ENCODE measurements at places on chromosomes 2 and 18.

GRCh38 chr18:13374096-13374467 lies 155.5 kb downstream of the LDLRAD4 start:
- no peak for DNase-seq

- no peak for DNase-seq
Measured at GRCh38 chr2:158808426-158808825, 13.3 kb downstream of the DAPL1 start.

- DNase-seq = no peak
Measured at GRCh38 chr2:112989611-112990010, 11.8 kb downstream of the IL36G start.

DNA sequence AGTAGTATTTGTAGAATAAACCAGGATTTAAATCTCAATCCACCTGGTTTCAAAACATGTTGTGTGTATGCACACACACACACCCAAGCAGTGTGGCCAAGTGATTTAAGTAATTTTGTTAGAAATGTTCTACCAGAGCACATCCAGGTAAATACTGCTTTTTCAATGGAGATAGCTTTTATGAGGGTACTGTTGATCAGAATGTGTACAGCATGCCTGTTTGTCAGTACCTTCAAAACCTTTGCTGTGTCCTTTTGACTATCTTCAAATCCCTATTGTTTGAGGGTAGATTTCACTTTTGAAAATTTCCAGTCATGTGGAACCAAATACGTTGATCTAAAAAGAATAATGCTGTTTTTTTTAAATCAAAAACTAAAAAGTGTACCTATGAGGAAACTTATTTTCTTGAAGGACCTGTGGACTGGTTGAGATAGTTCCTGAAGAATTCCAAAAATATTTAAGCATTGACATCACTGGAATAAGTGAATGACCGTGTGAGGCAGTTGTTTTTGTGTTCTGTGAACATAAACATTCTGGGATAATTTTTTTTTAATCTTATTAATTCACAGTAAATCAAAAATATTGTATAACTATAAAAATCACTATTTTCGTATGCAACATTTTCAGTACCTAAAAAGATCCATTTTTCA lies 70.9 kb downstream of the PTRHD1 start:
- DNase-seq = no peak

DNA sequence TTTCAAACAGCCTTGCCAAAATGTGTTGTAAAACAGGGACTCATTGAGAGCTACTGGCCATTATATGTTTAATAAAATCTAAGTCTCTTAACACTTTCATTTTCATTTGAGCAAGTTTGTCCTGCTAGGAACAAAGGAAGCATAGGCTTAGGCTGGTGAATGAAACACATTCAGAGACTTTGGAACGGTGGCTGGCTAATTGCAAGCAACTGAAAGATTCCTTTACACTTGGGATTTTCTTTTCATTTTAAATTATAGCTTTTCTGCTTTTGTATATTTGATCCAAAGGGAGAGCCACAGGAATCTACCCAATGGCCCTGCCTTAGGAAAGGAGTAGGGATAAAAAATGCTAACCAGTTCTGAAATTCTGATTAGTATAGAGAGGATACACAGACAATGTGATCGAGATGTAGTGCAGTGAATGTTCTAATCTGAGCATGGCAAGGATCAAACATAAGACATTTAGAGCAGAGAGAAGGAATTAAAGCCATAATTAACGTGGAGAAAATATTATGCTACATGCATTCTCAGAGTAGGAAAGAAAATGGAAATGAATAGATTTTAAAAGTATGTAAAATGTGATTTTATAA lies 911.4 kb upstream of the SLC39A10 start:
- no peak for DNase-seq

DNA sequence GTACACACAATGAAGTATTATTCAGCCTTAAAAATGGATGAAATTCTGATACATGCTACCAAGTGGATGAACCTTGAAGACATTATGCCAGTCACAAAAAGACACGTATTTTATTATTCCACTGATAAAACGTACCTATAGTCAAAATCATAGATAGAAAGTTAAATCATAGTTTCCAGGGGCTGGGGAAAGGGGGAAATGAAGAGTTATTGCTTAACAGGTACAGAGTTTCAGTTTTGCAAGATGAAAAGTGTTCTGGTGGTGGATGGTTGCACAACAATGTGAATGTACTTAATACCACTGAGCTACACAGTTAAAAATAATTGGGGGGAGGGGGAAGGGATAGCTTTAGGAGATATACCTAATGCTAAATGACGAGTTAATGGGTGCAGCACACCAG lies 279.0 kb upstream of the STON1 start:
- no peak for DNase-seq

DNA sequence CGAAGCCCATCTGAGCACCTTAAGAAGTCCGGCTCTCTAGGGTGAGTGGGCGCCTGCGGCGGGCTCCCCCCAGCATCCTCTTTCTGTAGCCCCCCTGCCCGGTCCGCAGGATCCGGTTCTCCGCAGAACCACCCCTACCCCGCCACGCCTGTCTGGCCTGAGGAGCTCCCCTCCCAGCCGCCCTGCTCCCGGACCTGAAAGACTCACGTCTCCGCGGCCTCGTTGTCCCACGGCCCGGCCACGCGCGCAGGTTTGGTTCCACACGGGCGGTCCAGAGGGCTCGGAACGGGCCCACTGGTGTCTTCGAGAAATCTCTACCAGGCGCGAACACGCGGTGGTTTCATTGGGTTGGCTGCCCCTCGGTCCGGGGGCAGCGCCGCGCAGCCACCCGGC lies 237 bp downstream of the SLC39A6 start:
- no peak for DNase-seq

DNA sequence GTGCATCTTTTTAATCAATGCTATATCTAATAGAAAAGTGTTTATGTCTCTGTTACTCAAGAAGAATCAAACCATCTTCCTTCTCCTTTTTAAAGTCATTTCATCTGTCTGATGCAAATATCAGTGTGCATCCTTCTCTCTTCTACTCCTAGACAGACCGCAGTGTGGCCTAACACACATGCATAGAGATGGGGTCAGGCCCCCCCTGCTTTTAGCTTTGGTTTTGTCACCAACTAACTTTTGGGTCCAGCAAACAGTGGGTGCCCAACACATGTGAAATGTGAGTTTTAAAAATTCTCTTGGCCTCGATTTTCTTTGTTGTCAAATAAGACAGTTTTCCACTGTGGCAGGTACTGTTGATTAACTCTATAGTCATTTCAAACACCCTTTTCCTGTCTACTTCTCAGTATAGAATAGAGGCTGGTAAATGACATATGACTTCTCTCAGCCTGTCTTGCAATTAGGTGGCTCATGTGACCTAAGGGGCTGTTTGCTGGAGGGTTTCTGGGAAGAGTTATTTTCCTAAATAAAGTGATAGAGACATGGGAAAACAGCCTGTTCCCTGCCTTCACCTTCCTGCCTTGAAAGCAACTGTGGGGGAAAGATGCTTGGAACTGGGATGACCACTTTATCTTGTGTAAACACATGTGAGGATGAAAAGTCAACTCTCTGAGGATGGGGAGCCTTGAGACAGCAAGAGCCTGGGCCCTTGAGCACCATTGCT lies 65.7 kb upstream of the DARS1 start:
- DNase-seq = no peak

DNA sequence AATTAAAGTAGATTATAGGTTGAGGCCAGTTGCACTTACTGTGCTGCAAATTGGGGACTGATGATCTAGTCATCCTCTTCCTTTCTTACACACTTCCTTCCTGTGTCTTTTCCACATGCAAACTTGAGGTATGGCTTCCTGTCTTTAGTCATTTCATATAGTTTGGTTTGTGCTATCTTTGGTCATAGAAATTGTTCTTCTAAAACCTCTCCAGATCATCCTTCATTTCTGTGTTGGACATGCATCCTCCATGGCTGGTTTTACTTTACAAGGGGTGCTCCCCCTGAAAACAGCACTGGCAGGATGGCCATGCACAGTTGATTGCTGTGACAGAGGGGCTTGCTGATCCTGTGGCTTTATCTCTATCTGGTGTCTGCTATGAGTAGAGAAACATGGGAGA lies 36.5 kb downstream of the MGAT5 start:
- DNase-seq = no peak

DNA sequence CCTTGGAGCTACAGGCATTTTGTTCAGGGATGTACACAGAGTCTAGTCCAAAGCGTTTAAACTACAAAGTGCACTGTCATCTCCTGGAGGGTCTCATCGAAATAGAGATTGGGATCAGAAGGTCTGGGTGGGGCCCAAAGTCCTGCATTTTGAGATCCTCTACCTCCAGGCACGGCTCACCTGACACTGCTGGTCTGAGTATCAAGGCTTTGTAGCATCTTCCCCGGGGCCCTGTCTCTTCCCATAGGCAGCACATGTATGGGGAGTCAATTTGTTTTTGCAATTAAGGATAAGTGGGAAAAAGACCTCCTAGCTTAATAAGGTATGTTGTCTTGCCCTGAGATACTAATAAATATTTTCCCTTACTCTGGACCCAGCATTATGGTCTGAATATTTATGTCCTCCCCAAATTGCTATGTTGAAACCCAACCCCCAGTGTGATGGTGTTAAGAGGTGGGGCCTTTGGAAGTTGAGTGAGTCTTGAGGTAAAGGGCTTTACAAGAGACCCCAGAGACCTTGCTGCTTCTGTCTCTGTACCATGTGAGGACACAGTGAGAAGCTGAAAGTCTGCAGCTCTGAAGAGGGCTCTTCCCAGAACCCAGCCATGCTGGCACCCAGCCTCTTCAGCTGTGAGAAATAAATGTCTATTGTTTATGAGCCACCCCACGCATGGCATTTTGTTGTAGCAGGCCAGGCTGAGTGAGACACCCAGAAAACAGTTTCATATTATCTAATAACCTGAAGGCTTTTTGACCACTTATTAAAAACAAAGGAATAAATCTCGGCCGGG lies 258.7 kb upstream of the HS6ST1 start:
- DNase-seq = no peak

GRCh38 chr18:42564761-42565160 lies 550.7 kb downstream of the RIT2 start:
- DNase-seq = no peak

DNA sequence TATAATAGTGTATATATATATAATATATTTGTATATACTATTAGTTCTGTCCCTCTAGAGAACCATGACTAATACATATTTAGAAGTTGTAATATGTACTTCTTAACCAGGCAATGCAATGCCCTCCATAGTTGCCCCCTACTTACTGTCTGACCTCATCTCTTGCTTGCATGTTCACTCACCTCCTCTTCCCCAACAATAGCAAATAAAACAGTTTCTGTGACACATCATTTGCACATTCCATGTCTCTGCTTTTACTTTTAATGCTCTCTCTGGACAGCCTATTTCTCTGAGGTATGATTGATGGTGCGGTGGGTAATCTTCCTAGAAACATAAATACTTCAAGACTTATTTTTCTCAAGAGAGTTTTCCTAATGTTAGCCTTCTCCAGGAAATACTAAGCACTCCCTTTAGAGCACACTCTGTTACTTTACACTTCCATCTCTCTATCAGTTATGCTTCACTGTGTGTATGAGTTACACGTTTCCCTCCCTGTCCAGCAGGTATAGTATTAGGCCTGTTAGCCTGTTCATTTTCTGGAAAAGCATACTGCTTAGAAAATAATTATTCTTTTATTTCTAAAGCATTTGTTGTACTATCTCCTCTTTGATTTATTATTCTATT lies 295.6 kb upstream of the LRATD1 start:
- DNase-seq = no peak

DNA sequence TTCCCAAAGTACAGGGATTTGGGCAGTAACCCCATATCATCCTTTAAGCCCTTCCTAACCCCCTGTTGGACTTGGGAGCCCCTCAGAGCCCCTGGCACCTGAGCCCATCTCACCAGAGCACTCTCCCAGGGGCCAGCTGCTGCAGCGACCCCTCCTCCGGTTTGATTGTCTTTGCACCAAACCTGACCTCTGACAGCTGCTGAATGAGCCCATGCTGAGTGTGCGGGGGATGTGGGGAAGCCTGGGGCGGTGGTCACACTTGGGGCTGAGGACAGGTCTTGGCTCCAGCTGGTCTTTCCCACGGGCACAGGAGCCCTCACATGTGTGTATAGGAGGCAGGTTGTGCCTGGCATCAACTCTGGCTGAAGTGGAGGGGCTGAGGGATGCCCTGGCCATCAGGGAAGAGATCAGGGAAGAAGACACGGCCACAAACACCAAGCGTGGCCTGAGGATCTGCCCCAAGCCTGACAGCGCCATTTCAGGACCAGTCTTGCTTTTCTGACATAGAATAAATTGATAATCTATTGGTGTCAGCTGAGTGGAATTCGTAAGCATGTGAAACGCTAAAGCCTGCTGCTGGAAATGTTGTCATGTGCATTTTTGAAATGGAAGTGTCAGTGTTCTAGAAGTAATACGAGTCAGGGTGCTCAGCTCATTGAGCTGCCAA lies 102.4 kb downstream of the ACKR3 start:
- no peak for DNase-seq

DNA sequence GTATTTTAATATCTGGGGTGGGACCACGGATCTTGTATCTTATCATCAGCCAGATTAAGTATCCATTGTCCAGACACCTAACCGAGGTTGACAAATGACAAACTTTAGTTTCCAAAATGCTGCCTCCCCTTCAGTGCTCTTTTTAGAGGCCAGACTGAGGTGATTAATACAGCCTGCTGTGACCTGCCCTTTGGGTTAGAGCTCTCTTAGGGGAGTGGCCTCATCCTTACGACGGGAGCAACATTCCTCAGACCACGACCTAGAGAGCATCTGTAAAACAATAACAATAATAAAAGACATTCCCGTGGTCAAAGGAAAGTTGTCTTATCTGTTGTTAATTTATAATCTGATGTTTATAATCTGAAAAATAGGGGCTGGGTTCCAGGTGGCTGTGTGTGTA lies 405.3 kb downstream of the LPIN1 start:
- DNase-seq = no peak

- DNase-seq = no peak
Measured at GRCh38 chr2:54336136-54336976, 80.3 kb upstream of the TSPYL6 start.

DNA sequence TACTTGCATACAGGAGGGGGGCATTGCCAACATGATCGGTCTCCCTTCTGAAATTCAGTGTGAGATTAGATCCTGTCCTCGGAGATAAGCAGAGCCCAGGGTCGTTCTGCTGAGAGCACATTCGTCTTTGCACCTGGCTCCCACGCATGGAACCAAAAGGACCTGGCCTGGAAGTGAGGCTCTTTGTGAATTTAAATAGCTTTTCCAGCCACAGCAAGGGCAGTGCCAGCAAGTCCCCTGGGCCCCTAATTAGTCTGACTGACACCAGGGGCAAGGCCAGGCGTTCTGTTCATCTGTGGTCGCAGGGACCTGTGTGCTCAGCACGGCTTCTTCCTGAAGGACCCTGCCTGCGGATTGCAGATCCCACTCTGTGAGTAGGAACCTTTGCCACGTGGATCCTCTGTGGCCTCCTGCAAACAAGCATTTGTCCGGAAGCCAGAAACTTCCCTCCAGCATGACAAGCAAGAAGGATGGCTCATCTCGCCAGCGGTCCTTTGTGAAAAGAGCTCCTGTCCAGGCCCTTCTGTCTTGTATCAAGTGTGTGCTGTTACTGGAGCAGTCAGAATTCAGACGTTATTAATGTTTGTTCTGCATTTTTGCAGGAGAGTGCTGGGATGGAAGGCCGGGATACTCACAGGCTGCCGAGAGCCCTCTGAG lies 128.7 kb downstream of the TPO start:
- DNase-seq = no peak

- no peak for DNase-seq
Measured at GRCh38 chr2:144127693-144128092, 392.2 kb downstream of the ZEB2 start.
